Right renal cortex interstitium (tissue), 3 donors: ENCODE measurements at places on chromosomes 3 and 15.

DNA sequence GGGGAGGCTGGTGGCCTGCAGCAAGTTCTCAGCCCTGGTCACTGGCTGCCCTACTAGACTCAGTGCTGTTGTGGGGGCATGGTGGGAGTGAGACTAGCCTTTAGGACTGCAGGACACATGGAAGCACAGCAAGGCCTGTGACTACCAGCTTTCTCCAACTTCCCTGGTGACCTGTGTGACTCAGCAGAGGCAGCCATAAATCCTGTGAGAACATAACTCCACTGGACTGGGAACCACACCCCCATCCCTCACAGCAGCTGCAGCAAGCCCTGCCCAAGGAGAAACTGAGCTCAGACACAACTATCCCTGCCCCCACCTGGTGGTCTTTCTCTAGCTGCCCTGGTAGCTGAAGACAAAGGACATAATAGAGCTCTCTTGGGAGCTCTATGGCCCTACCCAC, 111.3 kb downstream of the DCLK3 start:
- no peak for DNase-seq

DNA sequence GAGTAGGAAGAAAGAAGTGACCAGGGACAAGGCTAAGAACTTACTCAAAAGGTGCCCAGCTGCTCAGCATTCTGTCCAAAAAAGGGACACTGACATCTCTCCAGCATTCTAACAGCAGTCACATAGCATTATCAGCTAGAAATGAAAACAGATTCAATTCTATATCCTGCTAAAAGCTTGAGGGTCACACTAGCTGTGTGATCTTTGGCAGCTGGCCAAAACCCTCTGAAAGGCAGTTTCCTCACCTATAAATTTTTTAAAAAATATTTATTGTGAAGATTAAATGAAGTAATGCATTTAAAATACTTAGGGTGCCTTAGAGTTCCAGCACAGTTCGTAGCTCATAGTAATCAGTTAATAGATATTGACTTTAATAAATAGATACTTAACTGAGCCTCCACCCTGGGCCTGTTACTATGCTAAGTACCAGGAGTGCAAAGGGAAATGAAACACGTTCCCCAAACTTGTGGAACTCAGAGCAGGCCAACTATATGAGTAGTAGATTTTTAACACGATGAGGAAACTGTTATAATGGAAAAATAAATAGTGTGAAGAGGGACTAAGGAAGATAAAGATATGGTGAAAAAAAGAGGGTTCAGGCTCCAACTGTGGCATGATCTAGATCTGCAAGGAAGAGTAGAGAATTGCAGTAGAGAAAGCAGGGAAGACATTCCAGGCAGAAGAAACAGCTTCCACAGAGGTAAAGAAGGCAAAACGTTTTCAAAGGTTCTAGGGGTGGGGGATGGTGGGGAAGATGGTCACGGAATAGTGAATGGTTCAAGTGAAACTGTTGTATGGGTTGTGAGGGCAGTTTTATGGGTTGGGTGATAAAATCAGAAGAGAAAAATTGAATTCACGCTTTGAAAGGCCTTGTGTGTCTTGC, 11.4 kb downstream of the CD86 start:
- no peak for DNase-seq

DNA sequence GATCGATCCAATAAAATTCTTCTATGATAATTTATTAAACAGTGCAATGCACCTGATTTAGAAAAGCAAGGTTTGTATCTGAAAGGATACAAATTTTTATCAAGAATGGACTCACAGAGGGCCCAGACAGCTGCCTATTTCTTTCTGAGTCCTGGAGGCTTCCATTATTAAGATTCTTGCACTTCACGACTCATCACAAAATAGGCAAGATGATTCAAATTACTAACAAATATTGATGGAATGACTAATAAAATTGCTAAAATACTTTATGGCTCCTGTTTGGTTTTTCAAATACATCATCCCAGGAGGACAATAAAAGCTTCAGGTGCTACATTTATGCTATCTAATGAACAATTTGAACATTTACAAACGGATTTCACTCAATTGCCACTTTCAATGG, 483.0 kb upstream of the AGTR1 start:
- DNase-seq: no peak

- no peak for DNase-seq
Measured at GRCh38 chr3:57169872-57170623, 4.9 kb upstream of the IL17RD start.

DNA sequence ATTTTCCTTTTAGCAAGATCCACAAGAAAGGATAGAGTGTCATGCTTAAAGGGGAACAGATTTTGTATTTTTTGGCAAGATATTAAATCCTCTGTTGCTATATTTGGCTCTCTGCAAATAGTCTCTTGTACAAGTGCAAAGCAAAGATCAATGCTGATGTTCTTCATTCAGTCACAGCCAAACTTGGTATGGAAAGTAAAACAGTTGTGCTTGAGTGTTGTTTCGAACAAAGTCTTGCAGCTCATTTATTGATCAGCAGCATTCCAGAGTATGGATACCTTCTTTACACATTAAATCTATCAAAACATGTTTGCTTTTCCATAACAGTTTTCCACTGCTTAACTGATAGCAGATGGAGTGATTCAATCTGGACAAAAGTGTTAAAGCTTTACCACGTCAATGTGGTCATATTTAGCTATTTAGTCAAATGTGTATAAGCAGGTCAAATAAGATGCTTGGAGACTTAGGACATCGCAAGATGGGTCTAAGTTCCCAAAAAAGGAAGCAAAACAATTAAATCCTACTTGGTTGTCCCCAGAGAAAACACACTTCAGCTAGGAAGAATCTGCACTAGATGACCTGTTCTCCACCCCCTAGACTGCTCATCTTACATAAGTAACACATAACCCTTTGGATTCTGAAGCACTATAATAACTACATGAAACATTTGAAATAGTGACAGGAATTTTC, 52.4 kb downstream of the VGLL3 start:
- DNase-seq: no peak

DNA sequence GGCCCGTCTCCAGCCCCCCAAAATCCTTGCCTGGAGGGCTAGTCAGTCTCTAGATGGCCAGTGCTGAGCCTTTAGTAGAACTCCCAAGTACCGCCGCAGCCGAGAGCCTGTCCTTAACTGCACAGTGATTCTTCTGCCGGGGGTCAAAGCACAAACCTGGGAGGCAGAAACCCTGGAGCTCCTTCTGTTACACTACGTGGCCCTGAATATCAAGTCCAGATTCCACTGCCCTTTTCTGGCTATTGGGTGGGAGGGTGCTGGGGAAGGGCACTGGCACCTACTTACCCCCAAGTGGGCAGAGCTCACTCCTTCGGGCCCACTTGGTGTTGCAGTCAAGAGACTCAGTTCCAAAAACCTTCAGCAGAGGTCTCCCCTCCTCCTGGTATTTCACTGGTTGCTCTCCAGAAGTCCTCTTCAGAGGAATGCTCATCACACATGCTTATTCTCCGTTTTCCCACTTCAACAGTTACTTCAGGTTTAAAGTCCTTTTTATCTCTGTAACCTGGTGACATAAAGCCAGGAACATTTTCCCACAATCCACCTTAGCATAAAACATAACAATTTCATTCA, 10.8 kb downstream of the PDHB start:
- DNase-seq: no peak

- DNase-seq: no peak
Measured at GRCh38 chr3:46665763-46666452, 27.6 kb downstream of the ALS2CL start.

DNA sequence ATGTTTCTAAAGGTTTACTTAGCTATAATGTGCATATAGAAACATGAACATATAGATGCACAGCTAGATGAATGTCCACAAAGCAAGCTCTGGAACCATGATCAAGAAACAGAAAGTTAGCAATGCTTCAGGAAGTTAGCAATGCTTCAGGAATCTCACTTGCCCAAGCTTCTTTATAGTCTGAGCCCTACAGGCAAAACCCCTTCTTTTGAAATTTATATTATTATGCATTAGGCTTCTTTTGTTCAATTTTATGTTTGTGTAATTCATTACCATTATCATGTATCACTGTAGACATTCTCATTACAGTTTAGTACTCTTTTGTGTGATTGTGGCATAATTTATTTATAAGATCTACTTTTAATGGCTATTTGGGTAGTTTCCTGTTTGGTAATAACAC, 286.4 kb upstream of the BCHE start:
- no peak for DNase-seq

DNA sequence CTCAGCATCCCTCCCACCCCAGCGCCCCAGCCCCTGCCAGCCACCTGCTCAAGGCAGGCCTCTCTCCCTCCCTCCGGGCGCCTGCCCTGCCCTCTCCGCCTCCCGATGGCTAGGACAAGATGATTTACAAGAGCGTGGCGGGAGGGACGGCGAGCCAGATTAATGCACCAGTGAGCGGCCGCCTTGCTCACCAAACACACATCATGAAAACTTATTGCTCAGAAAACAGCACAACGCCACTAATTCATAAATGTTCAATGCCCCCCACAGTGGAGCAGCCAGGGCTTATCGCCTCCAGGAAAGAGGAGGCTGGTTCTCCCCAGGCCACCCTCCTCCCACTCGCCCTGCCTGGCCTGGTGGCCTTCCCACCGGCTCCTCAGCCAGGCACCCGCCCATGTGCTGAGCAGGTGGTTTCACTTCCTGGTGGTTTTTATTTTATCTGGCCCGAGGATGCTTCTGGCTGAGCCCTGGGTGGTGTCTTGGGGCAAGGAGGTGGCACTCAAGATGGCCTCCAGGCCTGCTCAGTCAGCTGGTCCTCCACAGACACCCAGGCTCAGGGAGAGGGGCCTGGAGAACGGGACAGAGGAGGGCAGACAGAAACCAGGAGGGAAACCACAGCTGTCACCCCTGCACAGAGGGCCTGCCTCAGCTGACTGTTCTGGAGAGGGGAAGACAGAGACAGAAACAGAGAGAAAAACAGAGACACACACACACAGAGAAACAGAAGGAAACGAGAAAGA, 284.9 kb downstream of the UACA start:
- DNase-seq: no peak

- DNase-seq: no peak
Measured at GRCh38 chr3:127237835-127238234, 44.9 kb downstream of the PRR23E start.

GRCh38 chr3:62056658-62057057, 316.7 kb downstream of the FEZF2 start:
- no peak for DNase-seq

GRCh38 chr15:88818920-88819319, 15.7 kb downstream of the ACAN start:
- DNase-seq: no peak

- no peak for DNase-seq
Measured at GRCh38 chr3:32755761-32756160, 62.0 kb upstream of the TRIM71 start.

DNA sequence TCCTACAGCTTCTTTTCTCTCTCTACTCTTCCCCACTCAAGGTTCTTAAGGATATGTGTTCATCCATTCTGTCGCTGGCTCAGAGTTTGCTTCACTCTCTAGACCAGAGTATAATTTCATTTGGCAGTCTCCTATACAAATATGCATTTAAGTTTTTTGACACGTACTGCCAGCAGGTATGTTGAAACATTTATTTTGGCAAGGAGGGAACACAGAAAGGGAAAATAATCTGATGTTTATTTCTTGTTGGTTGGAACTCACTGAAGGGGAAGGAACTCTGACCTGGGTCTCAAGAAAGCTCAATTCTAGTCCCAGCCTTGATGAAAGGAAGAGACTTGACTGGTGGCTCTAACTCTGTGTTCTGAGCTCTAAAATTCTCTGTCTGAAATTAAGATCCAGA, 21.6 kb downstream of the FANCD2 start:
- DNase-seq: no peak

DNA sequence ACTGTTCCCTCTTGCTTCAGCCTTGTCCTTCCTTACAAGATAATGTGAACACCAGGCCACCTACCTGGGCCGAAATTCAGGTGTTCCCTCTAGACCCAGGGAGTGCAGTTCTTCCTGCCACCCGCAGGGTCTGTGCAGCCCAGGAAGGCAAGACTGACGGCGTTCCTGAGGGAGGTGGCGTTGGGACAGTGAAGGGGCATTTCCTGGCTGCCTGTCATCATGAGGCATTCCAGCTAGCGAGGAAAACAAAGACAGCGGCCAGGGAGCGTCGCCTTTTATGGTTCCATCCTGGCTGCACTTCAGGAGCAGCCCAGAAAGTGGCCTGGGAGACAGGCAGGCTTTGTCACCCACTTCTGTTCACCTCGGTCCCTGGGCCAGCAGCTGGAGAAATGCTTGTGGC, 84.8 kb upstream of the WNT5A start:
- no peak for DNase-seq

- no peak for DNase-seq
Measured at GRCh38 chr3:12353796-12354525, 65.1 kb downstream of the PPARG start.
